ENCODE measurements at places on chromosomes 6 and 20.

DNA sequence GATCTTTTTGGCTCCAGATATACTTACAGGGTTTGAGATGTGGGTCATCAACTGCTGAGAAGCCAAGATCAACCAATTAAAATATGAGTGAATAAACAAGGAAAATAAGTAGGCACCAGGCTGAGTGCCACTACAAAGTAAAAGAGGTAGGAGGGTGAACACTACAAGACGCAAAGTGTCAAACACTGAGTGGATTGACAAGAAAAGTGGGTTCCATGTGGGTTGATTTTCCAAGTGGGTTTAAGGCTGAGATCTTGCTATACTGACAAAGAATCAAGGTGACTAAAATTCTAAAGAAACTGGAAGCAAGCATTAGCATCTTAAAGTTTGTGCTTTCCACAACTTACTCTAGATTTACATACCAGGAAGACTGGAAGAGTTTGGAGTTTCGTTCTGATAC, 160.4 kb upstream of the SPACA1 start:
- no peak for DNase-seq

GRCh38 chr6:137754866-137755265, 112.2 kb upstream of the TNFAIP3 start:
- no peak for DNase-seq

DNA sequence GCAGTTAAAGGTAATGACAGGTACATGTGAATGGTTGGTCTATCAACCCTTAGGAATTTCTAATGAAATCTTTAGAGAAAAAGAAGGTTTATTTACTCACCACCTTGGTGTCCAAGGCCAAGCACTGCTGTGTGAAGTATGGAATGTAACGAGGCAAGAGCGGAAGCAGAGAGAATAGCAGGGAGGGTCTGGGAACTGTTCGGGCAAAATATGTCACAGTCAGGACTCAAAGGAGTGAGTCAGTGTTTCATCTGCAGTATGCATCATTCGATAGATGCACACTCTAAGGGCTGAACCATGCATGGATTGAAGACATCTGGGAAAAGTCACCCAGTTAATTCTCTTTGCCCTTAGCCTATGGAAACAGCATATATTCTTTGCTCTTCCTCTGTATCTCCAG, 33.2 kb downstream of the ADGRF5 start:
- no peak for DNase-seq

DNA sequence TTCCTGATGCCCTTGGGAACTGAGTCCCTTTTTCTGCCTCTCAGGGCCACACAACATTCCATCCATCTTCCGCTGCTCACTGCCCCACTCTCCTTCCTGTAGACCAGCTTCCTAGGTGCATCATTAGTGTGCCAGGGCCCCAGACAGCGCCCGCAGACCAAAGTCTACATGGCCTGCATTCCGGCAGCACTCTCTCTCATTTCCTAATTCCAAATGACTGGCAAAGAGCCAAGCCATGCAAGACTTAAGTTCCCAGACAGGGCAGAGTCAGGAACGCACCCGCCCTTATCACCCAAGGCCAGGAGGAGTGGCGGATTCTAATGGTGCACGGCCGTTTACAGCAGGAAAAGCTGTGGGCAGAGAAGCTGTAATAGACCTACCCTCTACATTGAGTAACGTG, 159.8 kb upstream of the ARID1B start:
- DNase-seq, result no peak

DNA sequence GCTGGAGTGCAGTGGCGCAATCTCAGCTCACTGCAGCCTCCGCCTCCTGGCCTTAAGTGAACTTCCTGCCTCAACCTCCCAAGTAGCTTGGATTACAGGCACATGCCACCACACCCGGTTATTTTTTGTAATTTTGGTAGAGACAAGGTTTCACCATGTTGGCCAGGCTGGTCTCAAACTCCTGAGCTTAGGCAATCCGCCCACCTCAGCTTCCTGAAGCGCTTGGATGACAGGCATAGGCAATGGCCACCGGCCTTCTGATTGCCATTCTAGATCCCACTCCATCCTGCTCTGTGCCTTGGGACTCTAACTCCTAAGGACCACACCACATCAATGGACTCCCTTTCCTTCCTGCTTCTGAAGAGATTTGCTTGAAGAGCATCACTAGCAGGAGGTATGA, 60.6 kb downstream of the SEL1L2 start:
- no peak for DNase-seq

DNA sequence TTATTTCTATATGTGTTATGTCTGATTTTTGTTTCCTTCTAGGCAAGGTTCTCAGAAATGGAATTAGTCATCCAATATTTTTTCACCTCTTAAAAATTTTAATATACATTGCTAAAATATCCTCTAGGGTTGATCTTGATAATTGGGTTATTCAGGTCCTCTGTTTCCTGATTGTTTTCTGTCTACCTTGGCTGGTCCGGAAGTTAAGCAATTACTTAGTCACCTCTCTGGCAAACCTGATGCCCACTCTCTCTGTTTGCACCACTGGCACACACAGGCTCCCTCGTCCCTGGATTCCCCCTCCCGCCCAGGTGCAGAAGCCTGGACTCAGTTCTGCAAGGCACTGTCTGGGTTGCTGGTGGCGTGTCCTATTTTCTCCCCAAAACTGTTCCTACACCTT, 27.7 kb downstream of the CST9L start:
- no peak for DNase-seq

GRCh38 chr6:22457996-22458395, 111.4 kb upstream of the HDGFL1 start:
- no peak for DNase-seq

- DNase-seq, result no peak
These were observed 42.0 kb downstream of the JARID2 start for GRCh38 chr6:15287670-15288375.

DNA sequence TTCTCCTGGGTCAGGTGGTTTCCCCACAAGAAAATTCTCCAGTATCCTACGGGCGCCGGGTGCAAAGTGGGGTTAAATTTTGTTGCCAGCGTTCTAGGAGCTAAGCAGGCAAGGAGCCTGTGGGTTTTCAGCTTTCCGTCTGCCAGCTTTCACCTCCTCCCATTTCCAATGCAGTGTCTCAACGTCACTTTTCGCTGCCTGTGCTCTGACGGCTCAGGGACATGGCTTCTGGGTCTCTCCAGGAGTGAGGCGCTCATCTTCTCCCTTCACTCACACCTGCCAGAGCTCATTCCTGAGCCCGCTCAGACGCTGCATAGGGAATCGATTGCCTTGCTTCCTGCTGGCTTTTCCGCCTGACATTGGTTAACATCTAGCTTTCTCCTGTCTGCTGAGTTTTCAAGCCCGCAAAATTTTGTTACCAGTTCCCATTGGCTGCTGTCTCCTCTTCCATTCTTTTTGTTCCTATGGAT, 7.3 kb upstream of the NAA20 start:
- no peak for DNase-seq

DNA sequence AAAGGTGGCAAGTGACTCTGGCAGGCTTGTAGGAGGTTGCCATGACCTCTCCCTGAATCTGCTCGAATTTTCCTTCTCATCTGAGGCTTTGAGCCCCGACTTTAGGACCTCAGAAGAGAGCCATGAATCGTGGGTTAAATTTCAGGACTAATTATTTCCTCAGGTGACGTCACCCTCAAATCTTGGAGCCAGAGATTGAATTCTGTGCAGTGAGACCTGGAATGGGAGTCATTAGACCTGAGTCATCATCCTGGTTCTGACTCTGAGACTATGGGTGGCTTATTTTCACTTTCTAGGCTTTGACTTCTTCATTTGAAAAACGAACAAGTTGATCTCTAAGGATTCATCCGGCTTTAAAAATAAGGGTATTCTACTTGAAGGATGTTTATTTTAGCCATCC, 48.5 kb upstream of the PDYN start:
- DNase-seq, result no peak

GRCh38 chr6:120869397-120869796, 464.9 kb downstream of the TBC1D32 start:
- DNase-seq, result no peak

- DNase-seq, result no peak
These were observed 145.6 kb upstream of the CDH4 start for GRCh38 chr20:61106438-61106837.

GRCh38 chr20:36989797-36990196, 38.3 kb upstream of the SAMHD1 start:
- DNase-seq, result no peak

- DNase-seq, result peak; percentile 52
These were observed 41.0 kb downstream of the TMEM242 start for GRCh38 chr6:157282284-157282683.

GRCh38 chr20:20211274-20211987, 156.5 kb upstream of the INSM1 start:
- DNase-seq, result no peak

GRCh38 chr6:100126790-100127484, 132.9 kb upstream of the MCHR2 start:
- no peak for DNase-seq

DNA sequence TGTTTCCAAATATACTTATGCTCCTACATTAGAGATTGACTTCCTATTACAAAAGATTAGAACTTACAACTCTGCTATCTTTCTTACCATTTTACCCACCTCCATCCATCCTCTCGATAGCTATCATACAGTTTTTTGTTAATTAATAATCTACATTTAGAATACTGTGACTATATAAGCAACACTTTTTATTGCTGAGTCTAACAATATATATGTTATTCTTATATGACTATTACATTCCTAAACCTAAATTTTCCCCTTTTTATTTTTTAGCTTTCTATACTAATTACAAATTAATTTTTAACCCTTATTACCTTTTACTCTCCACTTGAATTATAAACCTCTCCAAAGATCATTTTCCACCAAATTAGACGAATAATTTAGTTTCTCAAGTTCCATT, 57.0 kb downstream of the RNF217 start:
- no peak for DNase-seq

GRCh38 chr6:32074996-32075532, 34.1 kb downstream of the TNXB start:
- DNase-seq, result no peak

DNA sequence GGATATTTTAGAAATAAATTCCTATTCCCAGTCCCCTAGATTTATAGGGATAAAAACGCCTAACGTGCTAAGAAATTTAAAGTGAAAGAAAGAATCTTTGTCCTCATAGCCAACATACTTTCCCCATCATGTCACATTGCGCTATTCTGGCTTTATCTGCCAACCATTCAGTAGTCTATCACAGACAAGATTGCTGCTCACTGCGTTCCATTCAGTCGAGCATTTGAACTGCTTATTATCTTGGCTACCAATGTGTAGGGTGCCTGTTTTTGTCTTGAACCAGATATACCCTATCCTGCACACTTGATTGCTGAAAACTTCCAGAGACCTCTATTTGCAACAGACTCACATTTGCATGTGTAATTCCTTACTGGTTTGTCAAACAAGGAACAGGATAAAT, 751.5 kb downstream of the EPHA7 start:
- no peak for DNase-seq

- peak; percentile 32 for DNase-seq
These were observed 221.3 kb downstream of the ERMARD start for GRCh38 chr6:169972736-169973135.

GRCh38 chr6:110548110-110548847, 71.9 kb upstream of the SLC22A16 start:
- peak; percentile 1 for DNase-seq

GRCh38 chr20:57680934-57681914, 28.6 kb downstream of the PMEPA1 start:
- DNase-seq, result no peak

DNA sequence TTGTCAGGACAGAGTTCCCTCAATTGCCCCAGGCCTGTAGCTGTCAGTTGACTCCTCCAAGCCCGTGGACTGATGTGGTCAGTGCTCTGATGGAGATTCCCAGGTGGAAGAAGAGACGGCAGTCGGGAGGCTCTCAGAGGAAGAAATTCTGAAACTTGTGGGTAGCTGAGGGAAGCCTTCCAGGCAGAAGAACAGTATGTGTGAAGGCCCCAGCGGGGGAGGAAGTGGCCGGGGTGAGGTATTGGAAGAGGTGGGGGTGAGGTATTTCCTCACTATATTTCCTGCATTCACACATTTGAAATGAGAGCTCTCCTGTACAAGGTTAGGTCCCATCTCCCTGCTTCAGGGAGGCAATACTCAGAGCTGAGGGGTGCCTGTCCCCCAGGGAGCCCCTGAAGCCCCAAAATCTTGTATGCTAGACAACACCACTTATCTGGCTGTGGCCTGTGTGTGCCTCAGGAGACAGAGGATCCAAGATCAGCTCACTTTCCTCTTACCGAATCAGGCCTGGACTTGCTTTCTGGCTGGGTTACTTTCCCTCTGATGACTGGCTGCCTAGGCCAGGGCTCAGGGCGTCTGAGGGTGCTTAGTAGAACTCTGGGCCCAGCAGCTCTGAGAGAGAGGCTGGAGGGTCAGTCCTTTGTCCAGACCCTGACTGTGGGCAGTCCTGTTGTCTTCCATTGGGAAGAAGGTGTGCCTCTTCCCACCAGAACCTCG, 49.3 kb upstream of the MYL9 start:
- DNase-seq, result peak; percentile 67

- no peak for DNase-seq
These were observed 3.0 kb upstream of the SEMG2 start for GRCh38 chr20:45218124-45218523.

- DNase-seq, result no peak
These were observed 177.7 kb upstream of the CDYL start for GRCh38 chr6:4598384-4598995.

DNA sequence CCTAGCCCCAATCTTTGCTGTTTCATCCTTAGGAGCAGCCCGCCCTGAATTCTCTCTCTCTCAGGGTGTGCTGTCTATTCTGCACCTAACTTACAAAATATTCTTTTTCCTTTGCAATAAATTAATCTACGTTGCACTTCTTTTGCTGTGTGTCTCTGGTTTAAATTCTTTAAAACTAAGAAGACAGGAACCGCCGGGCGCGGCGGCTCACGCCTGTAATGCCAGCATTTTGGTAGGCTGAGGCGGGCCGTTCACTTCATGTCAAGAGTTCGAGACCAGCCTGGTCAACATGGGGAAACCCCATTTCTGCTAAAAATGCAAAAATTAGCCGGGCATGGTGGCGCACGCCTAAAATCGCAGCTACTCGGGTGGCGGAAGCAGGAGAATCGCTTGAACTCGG, 148.5 kb upstream of the PRSS16 start:
- DNase-seq, result no peak

GRCh38 chr6:108944071-108944470, 95.8 kb downstream of the ARMC2 start:
- no peak for DNase-seq

DNA sequence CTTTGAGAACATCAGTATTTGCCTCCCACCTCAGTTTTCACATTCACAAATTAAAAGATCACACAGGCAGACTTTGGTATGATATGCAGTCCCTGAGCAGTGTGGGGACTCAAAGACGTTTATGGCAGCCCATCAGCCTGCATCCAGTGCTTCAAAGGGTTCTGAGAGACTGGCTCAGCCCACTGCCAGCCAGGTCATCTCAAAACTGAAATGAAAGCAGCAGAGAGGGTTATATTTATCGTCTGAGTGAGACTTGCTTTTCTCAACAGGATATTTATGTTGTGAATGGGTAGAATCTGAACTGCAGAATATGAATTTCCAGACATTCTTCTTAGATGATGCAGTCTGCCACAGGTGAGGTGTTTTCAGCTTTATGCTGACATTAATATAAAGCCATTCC, 159.8 kb downstream of the NRN1 start:
- DNase-seq, result no peak
